CD4-positive, alpha-beta T cell treated with Interleukin-17A for 4 hours (primary cell): ENCODE measurements at places on chromosomes 13 and 19.

DNA sequence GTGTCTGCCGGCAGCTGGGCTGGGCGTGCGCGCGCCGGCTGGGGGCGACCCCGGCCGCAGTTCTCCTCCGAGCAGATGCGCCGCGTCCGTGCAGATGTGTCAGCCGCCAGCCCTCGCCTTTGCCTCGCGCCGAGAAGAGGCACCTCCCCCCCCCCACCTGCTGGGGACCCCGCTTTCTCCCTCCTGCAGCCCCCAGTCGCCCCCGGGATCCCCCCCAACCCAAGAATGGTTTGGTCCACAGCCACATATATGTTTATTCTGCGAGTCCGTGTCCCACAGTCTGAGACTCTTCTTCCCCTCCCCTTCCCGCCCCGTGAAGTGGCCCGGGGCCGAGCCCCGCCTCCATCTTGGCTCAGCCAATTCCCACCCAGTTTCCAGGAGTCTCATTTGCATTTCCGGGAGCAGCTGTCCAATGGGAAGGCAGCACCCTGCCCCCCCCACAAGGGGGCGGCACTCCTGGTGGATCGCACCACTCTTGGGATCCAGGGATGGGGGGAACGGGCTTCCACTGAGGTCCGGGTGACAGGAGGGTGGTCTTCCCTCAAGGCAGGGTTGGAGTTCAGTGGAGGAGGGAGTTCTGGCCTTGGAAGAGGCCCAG is 8.6 kb downstream of the ISOC2 start:
- DNase-seq = peak; percentile 52

DNA sequence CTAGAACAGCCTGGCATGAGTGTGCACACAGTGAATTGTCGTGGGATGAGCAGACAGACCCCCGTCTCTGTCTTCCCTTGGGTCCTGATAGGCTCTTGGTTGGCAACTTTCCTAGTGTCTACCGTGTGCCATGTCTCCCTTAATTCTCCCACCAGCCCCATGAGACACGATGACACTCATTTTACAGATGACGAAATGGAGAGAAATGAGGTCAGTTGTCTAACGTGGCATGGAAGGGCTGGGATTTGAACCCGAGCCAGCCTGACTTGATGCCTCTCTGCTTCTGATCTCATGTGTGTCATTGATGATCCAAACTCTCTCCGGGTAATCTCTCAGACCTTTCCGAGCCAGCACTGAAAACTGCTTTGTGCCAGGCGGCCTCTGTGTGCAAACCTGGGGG is 8.4 kb upstream of the KLK14 start:
- no peak for DNase-seq

DNA sequence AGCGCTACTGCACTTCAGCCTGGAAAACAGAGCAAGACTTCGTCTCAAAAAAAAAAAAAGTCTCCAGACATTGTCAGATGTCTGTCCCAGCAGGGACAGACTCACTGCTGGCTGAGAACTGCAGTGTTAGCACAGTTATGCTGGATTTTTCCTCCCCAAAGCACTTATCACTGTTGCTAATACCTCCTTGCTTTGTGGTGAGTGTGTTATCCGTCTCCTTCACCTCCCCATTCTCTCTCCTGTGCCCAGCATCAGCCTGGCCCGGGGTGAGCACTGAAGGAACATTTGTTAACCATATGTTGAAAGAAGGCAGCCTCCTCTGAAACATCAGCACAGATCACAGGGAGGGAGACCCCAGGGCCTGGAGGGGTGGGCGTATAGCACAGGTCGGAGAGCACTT is 11.3 kb downstream of the MYO9B start:
- no peak for DNase-seq

DNA sequence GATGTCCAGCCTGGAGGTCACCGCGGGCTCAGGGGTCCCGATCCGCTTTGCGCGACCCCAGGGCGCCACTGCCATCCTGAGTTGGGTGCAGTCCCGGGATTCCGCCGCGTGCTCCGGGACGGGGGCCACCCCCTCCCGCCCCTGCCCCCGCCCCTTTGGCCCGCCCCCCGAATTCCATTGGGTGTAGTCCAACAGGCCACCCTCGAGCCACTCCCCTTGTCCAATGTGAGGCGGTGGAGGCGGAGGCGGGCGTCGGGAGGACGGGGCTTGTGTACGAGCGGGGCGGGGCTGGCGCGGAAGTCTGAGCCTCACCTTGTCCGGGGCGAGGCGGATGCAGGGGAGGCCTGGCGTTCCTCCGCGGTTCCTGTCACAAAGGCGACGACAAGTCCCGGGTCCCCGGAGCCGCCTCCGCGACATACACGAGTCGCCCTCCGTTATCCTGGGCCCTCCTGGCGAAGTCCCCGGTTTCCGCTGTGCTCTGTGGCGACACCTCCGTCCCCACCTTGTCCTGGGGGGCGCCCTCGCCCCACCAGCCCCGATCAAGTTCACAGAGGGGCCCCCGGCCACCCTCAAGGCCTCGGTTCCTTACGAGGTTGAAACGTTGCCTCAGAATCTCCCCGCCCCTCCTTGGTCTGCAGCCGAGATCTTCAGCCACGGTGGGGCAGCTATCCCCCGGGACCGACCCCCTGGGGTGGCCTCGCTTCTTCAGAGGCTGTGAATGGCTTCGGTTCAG is 1.2 kb downstream of the LDLR start:
- peak; percentile 99 for DNase-seq

GRCh38 chr13:112968910-112969691 is at the start of gene MCF2L:
Gene MCF2L, plus strand, starts transcription at chr13:112969214. Its CDS starts 166 bp downstream, at chr13:112969380.
- peak; percentile 82 for DNase-seq

GRCh38 chr19:40597329-40597838 is 3.8 kb upstream of the LTBP4 start:
- DNase-seq = no peak

DNA sequence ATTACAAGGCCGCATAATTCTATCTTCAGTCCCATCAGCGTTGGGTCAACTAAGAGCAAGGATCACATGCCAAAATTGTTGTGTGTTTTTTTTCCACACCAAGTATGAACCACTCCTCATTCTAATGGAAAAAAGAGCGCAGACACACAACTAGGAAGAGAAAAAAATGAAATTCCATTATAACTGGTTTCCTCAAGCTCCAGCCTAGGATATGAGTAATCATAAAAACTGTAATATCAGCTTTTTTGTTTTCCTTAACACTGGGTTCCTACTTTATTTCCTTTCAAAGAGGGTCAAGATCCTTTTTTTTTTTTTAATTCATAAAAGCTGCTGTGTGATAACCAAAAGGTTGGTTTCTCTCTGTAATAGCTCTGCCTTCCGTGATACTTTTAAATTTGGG is 19.4 kb downstream of the TSHZ3 start:
- DNase-seq = no peak

- no peak for DNase-seq
Measured at GRCh38 chr19:41552558-41552957, 23.4 kb upstream of the CEACAM21 start.

DNA sequence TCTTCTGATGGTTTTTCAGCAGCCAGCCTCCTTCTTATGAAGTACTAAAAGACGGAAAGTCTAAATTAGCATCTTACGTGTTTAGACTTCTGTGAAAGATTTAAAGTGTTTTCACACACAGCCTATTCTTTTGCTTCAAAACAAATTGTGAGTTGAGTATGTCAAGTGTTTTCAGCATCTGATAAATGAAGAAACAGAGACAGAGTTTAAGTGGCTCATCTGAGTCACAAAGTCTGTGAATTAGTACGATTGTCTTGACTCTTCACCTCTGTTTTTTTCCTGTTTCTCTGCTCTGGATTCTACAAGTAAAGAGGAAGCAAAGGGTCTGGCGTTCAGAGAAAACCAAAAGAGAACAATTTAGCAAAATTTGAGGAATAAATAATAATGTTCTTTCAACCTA is 116.4 kb downstream of the FRY start:
- DNase-seq = no peak

GRCh38 chr13:31154939-31155338 is 6.8 kb downstream of the HSPH1 start:
- no peak for DNase-seq

GRCh38 chr19:30064348-30064699 is 122.3 kb downstream of the URI1 start:
- DNase-seq = no peak

GRCh38 chr19:54299126-54299498 is 13.9 kb downstream of the LILRA5 start:
- no peak for DNase-seq

GRCh38 chr19:55585658-55586339 is 5.2 kb upstream of the ZNF579 start:
- peak; percentile 80 for DNase-seq

DNA sequence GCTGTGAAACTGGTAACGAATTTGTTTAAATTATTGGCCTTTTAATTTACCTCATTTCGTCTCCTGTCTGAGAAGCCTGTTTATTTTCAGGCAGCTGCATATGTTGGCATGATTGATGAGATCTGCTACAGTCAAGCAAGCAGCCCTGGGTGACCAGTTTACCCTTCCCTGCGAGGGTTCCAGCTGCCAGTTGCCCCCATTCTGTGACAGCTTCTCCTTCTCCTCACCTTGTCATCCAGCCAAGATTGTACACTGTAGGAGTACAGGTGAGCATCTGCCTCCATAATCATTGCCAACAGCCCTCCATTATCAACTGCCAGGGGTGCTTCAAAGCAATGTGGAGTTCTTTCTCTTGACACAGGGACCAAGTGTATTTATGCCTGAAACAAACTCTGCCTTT is 1979.9 kb upstream of the PRR20A start:
- DNase-seq = no peak

GRCh38 chr13:24068472-24068871 is 92.0 kb upstream of the SPATA13 start:
- DNase-seq = no peak

DNA sequence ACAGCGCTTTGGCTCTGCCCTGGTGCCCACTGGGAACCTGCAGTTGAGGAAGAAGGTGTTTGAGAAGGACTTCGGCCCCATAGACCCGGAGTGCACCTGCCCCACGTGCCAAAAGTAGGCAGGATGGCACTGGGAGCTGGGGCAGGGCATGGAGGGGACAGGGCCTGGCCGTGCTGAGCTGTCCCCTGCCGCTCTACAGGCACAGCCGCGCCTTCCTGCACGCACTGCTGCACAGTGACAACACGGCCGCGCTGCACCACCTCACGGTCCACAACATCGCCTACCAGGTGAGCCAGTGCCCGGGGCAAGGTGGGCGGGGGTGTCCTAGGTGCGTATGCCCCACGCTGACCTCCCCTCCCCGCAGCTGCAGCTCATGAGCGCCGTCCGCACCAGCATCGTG is 5.1 kb upstream of the DNM2 start:
- DNase-seq = no peak

- DNase-seq = no peak
Measured at GRCh38 chr13:37863708-37864107, 5.9 kb downstream of the TRPC4 start.

DNA sequence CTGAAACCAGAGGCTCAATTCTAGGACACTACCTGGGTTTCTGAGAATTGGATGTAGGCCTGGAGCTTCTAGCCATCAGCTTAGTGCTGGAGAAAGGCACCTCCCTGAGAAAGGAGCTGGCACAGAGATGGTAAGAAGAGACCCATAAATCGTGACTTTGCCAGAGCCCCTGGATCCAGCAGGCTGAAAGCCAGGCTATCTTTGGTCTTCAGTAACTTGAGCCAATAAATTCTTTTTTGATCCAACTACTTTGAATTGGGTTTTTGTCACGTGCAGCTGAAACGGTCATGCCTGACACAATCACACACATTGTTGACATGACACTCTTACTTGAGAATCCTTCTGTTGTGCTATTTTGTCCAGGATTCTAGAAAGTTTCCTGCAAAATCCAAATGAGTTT is 103.4 kb downstream of the LHFPL6 start:
- no peak for DNase-seq

DNA sequence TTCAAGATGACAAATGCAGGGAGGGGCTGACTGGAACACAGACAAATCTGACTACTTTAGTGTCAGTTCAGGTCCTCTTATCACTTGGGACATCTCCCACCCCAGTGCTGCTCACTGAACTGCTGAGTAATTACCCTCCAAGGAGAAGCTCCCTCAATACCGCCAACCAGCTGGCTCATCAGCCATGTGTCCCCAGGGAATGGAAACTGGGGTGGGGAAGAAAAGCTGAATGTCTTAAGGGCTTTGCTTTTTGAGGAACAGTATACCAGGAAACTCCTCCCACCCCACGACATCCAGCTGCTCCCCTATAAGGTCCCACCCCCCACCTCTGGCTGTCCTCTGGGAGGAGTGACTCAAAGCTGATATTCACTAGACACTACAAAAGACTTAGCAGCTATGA is 2.0 kb downstream of the ZNF823 start:
- peak; percentile 4 for DNase-seq

DNA sequence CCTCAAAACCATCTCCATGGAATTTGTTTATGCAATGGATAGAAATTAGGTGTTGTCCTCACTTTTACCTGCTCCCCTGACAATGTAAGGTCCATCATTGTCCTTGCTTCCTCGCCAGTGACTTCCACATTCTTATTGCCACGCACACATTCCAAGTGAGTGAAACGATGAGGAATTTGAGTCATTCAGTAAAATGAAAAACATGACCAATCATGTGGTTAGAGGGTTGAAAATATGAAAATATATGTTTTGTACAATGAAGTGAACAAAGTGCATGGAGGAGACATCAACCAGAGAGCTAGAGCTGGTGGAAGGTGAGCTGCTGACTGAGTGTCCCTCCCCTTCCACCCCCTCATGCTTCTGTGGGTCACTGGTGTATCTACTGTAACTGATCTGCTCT is 91.7 kb downstream of the ATP8A2 start:
- DNase-seq = no peak

DNA sequence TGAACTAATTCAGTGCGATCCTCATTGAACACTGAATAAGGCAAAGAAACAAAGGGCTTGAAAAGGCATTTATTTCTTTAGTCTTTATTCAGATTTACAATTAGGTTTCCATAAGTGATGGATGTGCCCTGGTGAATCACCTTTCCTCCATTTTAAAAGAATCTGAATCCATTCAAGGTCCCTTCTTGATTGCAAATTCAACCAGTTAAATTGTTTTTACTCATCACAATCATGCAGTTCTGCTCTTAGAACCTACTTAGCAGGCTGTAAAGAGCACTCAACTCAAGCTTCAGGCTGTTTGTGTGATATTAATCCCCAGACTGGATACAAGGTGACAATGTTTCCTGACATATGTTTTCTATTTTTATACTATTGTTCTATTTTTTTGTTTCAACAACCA is 321.0 kb downstream of the TBC1D4 start:
- no peak for DNase-seq

DNA sequence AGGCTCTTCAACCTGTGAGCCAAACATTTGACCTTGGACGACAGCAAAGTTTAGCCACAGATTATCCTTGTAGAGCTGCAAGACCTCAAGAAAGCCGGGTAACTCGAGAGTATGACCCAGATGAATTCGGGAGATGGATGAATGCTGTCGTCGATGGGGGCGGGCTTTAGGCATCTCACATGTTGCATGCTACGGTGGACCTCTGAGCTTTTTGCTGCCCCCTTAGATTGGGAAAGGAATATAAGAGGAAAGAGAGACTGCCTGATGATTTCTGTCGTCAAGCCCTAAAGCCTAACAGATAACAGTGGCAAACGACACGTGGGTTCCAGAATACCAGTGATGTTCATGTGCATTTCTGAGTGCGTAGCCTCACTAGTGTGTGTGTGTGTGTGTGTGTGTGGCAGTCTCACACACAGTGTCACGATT is 730 bp upstream of the ABCC4 start:
- DNase-seq = no peak

GRCh38 chr13:28337166-28338005 is 157.5 kb downstream of the FLT1 start:
- DNase-seq = no peak
